ENCODE measurements at places on chromosomes 1 and 21. TPM values are rescaled to one million over a fixed set of nuclear protein-coding genes. Genes with fewer than 3 reads are reported as not detected.

DNA sequence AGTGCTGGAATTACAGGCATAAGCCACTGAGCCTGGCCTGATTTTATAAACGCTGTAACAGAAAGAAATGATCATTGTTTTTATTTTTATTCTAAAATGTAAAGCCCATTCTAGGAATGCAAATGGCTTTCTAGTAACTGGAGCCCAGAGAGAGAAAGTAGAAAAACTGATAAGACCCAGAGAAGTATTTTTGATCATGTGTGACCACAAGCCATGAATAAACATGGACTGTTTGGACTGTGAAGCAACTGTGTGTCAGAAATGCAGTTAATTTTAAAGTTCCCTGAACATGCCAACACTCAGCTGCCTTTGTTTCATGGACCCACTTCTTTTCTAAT, 39.7 kb downstream of the EIF2B3 start:
- no peak for DNase-seq

GRCh38 chr1:100034470-100034869, 64.7 kb downstream of the SLC35A3 start:
- no peak for DNase-seq

DNA sequence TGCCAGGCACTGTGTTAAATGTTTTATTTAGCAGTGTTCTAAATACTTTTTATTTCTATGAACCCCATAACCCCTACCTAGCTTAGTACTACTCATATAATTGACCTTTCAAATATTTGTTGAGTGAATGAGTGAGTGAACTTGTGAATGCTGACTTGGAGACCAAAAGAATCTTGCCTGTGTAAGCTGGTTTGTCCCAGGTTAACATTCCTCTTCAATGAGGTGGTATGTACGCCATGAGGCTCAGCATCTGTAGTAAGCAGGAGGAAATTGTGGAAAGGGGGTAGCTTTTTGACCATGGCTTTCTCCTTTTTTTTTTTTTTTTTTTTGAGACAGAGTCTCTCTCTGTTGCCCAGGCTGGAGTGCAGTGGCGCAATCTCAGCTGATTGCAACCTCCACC, 14.6 kb downstream of the MED18 start:
- DNase-seq = no peak

GRCh38 chr1:240652549-240652948, 40.6 kb upstream of the GREM2 start:
- DNase-seq = no peak

DNA sequence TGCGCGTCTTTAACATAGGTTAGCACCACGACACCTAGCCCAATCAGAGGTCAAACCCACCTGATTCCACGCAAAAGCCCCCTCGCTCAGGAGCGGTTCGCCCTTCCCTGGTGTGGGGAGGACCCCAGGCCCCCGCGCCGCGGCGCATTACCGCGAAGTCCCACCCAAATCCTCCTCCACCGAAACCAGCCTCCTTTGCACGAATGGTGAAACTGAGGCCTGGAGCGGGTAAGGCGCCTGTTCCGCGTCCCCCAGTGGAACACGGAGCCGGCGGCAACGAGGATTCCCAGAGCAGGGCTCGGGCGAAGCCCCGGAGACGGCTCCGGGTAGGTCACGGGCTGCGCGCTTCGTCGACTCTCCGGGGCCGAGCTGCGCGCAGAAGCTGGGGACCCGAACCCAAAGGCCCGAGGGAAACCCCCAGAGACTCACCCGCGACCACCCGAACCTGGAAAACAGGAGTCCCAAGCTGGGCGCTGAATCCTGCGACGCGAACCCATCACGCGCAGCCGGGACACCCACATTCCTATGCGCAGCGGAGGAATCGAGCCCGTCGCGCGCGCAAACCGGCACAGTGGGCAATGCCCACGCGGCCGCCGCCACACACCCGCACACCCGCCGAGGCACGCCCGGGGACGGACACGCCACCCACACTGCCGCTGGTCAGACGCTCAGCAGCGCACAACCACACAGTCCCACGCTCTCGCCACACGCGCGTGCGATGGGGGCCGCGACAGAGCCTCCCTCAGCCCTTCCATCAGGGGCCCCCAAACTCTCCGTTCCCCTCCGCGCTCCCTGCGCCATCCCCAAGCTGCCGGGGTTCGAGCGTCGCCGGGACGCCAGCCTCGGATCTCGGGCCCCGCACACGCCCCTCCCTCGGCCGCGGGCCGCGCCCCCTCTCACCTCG, 507 bp downstream of the GLIS1 start:
- peak; percentile 18 for DNase-seq

DNA sequence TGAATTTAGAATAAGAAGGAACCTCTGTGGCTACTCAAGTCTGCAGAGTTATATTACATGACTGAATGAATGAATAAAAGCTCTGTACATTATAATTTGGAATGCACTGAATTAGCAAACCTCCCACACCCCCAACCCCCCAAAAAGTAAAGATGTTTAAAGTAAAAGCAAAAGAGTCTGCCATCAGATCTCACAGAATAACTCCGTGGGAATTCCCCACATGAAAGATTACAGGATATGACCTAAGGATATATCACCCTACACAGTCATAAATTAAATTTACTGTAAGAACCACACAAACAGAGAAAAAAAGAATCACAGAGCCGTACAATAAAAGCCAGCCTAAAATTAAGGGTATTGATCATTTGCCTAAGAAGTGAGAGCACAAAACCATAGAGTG, 587.3 kb downstream of the PTPRC start:
- DNase-seq = no peak

GRCh38 chr1:209674957-209675564, at the start of gene G0S2:
Gene G0S2 (plus strand): TSS chr1:209675412. CDS start chr1:209675685, 273 bp downstream.
- peak; percentile 18 for DNase-seq

TMEM200B gene
- total RNA-seq = not detected

SLC44A5 gene
- total RNA-seq = 0.69 TPM

DIO1 gene
- total RNA-seq = not detected

PODN gene
- total RNA-seq = not detected

TRIM45 gene
- 1.5 TPM for total RNA-seq

All from activated B cell treated with CpG ODN at 0.5 μM for 24 hours (primary cell).